Hypothalamus (tissue), 51 donors: ENCODE measurements at places on chromosomes 3 and 15.

GRCh38 chr3:127456471-127457093 lies 134.0 kb downstream of the TPRA1 start:
- no peak for DNase-seq

DNA sequence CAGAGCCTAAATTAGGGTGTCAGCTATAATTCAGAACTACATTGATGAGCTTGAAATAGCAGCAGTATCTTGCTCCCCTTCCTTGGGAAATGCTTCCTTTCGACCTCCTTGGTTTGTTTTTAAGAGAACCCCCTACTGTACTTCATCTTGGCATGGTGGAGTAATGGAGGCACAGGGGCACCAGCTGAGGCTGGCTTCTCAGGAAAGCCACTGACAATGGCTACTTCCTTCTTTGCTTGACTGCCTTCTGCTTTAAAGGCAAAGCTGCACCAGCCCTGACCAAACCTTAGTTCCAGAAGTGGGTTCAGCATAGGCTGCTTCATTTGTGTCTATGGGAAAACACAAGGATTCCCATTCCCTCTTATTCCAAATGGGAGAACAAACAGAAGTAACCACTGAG lies 1.5 kb upstream of the FBXL22 start:
- DNase-seq = no peak

DNA sequence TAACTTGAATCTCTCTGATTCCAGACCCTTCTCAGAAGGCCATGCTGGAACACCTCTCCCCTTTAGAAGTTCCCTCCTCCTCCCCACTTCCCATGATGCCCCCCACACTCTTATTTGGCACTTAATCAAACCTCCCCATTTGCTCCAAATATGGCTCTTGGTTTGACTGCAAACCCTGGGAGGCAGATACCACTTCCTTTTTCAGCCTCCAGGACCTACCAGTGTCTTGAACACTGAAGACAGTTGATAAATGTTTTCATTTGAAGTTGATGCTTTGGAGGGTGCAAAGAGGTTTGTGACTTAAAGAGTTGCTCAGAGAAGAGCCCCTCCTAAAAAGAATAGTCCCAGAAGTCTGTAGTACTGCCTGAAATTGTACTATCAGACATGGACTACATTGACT lies 61.5 kb downstream of the SEMA5B start:
- DNase-seq = no peak

DNA sequence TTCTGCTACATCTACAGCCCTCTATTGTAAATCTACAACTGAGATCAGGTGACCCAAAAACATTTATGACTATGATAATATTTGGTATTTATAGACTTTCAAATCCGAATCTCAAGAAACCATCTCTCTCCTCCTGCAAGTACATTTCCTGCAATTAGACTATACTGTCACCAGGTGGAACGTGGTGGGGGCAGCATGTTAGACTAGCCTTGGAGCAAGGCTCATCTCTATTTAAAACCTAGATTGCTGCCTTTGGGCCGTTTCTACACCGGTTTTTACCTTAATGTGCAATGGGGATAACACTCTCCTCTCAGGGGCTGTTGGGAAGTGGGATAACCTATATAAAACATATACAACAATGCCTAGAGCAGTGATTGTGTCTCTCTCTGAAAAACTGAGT lies 3.8 kb upstream of the KATNBL1 start:
- no peak for DNase-seq

DNA sequence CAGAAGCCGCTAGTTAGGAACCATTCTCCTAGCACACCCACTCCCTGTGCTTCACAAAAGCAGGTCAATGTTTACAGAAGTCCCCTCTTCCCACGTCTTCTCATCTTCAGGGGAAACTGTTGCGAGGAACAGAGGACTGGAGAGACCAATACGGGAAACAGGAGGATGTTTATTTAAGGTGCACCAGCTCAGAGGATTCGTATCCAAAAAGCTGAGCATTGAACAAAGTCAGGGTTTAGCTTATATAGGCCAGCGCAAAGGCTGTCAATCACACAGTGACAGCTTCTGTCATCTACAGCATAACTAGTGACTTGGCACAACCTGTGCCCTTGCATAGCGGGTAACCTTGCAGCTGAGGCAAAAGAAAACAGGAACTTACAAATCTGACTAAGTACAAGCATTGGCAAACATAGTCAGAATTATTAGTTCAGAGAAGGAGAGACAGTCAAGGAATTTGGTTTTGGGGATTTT lies 61.3 kb downstream of the ZDHHC19 start:
- DNase-seq = no peak

GRCh38 chr3:13075986-13076654 lies 2.9 kb upstream of the IQSEC1 start:
- no peak for DNase-seq
